ENCODE measurements at places on chromosomes 4 and X. TPM values are rescaled to one million over a fixed set of nuclear protein-coding genes. Genes with fewer than 3 reads are reported as not detected.

DNA sequence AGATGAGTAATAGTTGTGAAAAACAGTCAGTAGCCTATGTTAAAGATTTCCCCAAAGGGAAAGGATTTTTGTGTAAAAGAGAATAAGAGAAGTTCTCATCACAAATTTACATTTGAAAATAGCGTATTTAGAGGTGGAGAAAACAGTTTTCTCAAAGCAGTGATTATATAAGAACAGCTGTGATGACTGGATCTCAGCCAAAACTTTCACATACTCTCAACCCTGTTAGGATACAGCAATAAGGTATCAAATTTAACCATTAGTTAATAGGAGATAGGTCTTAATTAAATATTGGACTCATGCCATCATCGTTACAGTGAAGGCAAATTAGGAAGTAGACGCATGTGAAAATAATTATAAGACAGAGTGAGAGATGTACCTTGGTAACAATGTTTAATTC, 622.7 kb downstream of the PCDH18 start:
- DNase-seq = no peak

DNA sequence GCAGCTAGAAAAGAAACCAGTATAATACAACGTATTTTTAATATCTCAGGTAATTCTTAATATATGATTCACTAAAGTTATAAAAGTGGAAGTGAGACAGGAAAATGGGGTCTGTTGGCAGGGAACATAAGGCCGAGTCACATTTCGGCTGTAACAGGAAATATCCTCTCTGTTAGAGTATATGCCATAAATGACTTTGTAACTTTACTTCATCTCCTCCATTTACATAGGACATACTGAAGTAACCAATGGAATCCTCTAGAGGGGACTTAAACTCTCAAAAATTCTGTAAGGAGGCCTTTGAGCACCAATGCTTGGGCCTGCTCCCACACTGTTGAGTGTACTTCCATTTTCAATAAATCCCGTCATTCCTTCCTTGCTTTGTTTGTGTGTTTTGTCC, 71.3 kb downstream of the ANKRD17 start:
- DNase-seq = no peak

DNA sequence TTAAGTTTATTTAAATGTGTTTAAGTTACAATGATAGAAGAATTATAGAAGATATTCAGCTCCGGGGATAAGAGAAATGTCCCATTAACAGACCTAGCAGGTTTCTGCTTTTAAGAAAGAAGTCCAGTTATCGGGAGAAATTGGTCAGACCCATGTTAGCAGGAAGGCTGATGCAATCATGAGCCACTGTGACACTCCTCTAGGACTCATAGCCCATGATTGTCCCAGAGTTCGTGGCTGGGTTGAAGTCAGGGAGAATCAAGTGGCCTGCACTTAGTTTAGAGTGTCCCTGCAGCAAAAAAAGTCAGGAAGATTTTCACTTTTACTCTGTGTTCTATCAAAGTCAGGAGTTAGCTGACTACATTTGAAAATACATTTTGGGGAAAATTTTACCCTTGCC, 72.0 kb downstream of the TMEM144 start:
- no peak for DNase-seq

- peak; percentile 85 for DNase-seq
Measured at GRCh38 chr4:1472148-1472797, 66.0 kb upstream of the NKX1-1 start.

- DNase-seq = no peak
Measured at GRCh38 chr4:94831607-94832006, 73.9 kb downstream of the BMPR1B start.

GRCh38 chr4:150217808-150218207, 139.6 kb downstream of the DCLK2 start:
- no peak for DNase-seq

DNA sequence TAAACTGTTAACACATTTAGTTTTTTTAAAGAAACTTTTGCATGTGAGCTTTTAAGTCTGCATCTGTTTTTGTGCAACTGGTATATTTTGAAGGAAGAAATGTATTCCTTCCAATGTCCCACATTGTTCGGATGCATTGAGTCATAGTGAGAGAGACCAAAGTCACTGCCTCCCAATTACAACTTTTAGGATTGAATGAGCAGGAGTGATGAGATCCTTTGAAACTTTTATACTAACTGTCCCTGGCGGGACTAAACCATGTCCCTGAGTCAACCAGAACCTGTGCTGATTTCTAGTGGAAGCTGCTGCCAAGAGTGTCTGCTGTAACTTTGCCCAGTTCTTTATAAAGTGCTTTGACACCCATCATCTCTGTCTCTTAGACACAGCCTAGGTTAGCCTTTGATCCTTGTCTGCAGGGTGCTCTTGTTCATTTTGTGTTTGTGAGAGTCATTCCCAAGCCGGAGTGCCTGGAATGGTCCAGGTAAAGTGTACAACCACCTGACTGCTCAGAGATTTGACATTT, 122.7 kb downstream of the ZNF518B start:
- no peak for DNase-seq

GRCh38 chrX:17601441-17602200, 135.7 kb upstream of the SCML1 start:
- DNase-seq = no peak

GRCh38 chrX:39377773-39378172, 576.5 kb downstream of the MID1IP1 start:
- no peak for DNase-seq

GRCh38 chr4:136136601-136137000, 1395.7 kb downstream of the PCDH18 start:
- no peak for DNase-seq

DNA sequence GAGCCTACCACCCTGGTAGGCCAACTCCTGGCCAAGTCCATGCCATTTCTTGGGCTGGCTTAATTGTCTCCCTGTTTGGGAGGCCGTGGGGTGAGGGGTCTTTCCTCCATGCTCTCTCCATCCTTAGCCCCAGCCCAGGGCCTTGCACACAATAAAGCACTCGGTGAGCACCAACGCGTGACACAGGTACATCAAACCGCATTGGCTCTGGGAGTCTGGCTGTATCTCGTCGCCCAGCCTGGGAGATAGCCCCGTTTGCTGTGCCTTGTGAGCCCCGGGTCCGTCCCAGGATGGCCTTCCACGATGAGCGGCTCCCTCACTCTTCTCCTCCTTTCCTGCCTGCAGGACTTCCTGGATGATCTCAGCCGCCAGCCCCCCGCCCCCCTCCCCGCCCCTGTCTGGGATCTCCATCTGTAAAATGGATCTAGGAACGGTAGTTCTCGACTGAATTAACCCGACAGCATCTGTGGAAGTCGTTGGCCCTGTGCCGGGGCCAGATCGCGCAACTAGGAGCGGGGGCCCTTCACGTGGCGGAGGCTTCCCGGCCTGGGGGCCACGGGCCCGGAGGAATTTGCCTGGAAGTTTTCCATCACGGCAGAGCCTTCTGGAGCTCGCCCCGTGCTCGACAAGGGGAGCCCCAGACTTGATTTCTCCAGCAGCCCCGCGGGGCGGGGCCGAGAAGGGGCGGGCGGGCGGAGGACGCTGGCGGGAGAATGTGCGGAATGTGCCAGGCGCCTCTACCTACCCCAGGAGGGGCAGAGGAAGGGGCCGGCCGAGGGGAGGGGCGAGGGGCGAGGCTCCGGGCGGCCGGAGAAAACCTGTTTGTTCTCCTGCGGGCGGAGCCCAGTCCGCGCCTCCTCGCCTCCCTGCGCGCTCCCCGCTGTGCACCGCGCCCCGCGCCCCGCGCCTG, at the start of gene ZNF185:
Gene ZNF185 (plus strand): TSS at position 846 of the 910 bp plus-strand sequence. CDS start 16,423 bp downstream, outside the sequence.
- peak; percentile 86 for DNase-seq

GRCh38 chrX:134821370-134821769, 163.1 kb upstream of the PLAC1 start:
- no peak for DNase-seq

DNA sequence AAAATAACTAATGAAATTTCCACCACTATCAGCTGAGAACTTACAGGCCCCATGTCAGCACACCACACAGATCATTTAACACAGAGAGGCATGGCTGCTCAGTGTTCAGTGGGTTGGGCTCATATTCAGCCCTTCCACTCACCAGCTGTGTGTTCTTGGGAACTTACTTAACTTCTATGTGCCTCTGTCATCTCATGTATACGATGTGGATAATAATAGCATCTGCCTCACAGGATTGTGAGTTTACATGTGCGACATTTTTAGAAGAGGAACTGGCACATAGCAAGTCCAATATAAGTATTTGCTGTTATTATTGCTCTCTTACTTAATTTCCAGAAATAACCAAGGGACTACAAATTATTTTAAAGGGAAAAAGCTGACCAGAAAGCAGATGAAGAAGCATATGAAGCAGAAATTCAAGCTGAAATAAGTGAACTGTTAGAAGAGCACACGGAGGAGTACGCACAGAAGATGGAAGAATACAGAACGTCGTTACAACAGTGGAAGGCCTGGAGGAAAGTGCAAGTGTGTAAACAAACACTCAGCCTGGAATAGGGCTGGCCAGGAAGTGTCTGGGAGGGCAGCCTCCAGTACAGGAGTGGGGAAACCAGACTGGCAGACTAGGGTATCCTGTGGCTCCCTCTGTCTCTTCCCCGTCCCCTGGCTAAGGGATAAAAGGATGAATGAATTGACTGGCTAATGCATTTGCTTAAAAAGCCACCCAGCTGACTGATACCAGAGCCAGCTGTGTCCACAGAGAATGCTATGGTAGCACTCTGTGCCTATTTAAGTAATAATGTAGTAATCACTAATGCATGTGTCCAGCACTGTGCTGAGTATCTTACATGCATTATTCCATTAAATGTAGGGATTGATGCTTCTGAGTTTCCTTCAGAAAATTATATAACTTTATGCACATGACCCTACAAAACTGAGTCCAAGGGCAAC, 67.1 kb downstream of the CC2D2A start:
- no peak for DNase-seq

GRCh38 chr4:5828005-5828391, 64.9 kb downstream of the CRMP1 start:
- DNase-seq = no peak

GRCh38 chrX:131988236-131988635, 34.9 kb upstream of the STK26 start:
- DNase-seq = no peak

DNA sequence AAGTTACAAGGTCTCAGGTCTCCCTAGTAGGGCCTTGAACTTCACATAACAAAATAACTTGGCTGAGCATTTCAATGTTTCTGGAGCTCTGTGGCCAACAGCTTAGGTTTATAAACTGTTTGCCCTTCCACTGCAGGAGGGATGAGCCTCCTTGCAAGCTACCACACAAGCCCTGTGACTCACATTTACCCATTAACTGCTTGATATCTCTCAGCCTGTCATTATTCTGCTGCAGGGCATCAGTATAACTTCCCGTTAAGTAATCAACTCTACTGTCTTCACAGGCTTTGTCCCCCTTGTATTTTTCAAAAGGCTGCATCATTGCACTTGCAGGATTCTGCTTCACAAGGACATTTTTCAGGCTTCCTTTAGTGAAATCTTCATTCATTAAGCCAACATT, 151.7 kb upstream of the CXCL13 start:
- DNase-seq = no peak

DNA sequence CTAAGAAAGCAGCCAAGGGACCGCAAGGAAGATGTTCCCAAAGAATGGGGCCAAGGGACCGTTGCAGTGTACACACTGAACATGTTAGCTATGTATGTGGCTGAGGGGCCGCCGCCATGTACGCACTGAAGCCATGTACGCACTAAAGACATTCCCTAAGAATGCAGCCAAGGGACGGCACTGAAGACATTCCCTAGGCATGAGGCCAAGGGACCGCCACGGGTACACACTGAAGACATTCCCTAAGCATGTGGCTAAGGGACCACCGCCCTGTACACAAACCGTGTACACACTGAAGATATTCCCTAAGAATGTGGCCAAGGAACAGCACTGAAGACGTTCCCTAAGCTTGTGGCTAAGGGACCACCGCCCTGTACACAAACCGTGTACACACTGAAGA, 54.0 kb downstream of the DHRSX start:
- no peak for DNase-seq

DNA sequence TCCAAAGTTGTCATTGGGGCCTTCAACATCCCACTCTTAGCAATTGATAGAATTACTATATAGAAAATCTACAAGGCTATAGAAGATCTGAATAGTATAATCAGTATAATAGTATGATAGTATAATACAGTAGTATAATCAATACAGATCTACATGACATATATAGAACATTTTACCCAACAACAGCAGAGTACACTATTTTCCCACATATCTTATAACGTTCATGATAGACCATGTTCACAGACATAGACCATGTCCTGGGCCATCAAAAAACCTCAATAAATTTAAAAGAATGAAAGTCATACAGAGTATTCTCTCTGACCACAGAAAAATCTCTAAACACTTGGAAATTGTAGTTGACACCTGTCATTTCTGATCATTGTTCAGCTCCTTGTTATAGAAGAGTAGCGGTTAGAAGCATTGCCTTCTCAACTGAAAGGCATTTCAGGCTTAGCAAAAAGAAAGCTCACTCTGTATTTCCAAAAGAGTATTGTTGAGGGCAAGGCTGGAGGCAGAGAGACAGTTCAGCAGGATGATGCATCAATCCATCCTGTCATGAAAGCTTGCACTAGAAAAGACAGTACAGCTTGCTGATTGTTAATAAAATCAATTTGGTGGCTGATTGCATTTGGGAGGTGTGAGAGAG, 38.8 kb upstream of the ARMCX5 start:
- no peak for DNase-seq

- no peak for DNase-seq
Measured at GRCh38 chr4:142817442-142817841, 28.7 kb downstream of the INPP4B start.

DNA sequence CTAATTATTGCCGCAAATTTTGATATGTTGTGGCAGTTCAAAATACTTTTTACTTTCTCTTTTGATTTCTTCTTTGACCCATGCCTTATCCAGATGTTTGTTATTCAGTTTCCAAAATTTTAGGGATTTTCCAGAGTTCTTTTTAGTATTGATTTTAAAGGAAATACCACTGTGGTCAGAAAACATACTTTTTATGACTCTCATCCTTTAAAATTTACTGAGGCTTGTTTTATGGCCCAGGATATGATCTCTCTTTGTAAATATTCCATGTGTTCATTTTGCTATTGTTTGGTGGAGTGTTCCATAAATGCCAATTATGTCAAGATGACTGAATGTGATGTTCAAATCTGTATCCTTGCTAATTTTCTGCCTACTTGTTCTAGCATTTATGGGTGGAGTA, 272.3 kb upstream of the DIPK2B start:
- DNase-seq = no peak

- no peak for DNase-seq
Measured at GRCh38 chrX:20320461-20321159, 53.9 kb upstream of the RPS6KA3 start.

DNA sequence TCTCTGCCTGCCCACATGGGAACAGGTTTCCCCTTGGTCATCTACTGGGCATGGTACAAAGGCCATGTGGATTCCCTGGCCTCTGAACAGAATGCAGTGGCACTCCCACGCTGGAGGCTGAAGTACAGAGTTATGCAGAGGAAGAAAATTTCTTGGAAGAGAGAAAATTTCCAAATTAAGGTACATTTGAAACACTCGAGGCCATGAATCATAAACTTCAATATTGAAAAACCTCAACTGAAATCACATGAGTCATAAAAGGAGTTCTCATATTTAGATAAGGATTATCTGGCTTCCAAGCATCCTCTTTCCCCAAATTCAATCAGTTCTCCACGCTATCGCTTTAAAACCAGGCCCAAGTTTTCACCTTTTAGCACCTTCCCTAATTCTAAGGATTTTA, 28.1 kb upstream of the TXK start:
- DNase-seq = no peak

RP2 gene
- total RNA-seq = 18.6 TPM

GDI1 gene
- 147 TPM for total RNA-seq

TKTL1 gene
- total RNA-seq = not detected

CXCL1 gene
- 1.0 TPM for total RNA-seq

KIT gene
- 3.1 TPM for total RNA-seq

PPARGC1A gene
- 2.2 TPM for total RNA-seq

RCHY1 gene
- 15.2 TPM for total RNA-seq

LONRF3 gene
- not detected for total RNA-seq

MAOB gene
- total RNA-seq = 3.2 TPM

PROM1 gene
- 0.10 TPM for total RNA-seq

All from chondrocyte (in vitro differentiated cells).